ENCODE measurements at places on chromosomes 7 and 10.

DNA sequence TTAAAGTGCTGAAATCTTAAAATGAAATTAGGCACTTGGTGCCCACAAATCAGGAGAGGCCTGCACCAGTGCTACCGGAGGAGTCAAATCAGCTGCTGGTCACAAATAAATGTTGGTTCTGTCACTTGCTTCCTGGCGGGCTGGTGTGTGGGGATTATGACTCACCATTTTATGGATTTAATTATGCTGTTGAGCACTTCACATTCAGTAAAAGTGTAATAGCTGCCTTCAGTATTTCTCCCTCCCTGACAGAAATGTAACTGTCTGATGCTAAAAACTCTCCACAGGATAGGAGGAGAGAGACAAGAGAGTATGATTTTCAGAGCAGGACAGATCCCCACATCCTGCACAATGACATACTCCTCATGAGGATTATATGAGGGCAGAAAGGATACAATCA, 186.0 kb downstream of the JAZF1 start:
- DNase-seq, result no peak

- peak; percentile 48 for DNase-seq
Observed at GRCh38 chr10:3525832-3526449, 259.1 kb downstream of the KLF6 start.

GRCh38 chr7:73718905-73719805, at the start of gene STX1A:
Gene STX1A, minus strand, starts transcription at chr7:73719669. Its CDS starts 38 bp downstream, at chr7:73719631.
- peak; percentile 74 for DNase-seq

DNA sequence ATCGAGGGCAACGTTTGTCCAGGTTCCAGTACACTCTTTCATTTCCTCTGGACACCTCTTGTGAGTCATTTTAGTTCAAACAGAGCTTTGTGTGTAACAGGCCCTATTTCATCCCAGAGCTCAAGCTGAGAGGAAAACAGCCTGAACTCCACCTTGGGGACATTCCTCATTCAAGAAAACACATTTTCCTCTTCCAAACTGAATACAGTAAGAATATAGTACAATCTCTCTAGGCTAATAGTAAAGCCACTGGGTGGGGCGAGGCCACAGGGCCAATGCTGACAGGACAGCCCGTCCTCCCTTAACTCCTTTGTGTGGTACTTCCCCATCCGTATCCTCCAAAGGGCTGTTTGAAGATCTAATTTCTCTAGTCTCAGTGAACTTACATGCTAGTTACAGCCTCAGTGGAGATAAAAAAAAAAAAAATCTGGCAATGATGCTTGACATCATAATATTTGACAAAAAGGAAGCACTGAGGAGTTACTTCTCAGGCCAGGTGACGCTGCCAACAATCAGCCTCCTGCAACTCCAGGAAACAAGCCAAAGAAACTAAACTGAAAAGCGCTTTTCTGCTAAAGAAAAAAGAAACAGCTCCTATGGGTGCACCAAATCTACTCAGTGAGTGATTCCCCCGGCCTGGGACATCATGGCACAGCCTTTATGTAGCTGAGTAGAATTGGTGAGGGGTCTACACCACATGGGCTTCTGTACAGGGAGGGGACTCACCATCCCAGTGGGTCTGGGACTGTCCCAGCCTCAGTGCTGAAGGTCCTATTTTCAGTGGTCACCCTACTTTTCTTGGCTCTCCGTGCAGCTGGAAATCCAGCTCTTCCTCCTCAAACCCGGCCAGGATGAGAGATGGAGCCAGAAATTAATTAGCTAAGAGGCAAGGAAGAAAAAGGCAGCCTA, 238.2 kb upstream of the NEBL start:
- DNase-seq, result no peak

- peak; percentile 62 for DNase-seq
Observed at GRCh38 chr7:137932881-137933269, 69.0 kb downstream of the CREB3L2 start.

DNA sequence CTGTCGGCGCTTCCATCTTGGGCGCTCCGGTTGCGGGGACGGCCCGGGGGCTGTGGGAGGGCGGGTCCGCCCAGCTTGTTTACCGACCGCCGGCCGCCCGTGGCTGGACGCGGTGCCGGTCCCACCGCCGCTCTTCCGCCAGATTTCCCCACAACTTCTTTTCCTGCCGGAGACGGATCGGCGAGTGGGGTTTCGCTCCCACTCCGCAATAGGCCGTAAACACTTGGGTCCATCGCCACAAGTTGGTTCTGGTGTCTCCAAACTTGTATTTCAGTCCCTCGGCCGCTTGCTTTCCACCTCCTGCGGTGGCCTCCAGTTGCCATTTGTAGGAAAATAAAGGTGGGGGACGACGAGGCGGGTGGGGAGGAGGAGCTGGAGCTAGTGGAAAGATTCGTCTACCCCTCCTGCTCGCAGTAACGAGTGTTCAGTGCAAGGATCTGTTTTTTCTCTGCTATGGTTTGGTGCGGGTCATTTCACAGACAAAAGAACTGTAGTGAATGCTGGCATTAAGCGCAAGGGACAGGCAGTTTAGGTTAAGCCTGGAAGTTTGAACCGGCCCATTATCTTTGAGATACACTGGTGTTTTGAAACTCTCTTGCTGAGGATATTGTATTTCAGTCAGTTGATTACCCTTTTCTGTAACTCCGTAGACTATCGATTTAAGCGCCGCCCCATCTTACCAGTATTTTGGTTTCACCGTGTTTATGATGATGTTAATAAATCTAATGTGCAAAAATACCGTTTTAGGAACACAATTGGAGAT, 24.3 kb upstream of the ZRANB1 start:
- peak; percentile 26 for DNase-seq

DNA sequence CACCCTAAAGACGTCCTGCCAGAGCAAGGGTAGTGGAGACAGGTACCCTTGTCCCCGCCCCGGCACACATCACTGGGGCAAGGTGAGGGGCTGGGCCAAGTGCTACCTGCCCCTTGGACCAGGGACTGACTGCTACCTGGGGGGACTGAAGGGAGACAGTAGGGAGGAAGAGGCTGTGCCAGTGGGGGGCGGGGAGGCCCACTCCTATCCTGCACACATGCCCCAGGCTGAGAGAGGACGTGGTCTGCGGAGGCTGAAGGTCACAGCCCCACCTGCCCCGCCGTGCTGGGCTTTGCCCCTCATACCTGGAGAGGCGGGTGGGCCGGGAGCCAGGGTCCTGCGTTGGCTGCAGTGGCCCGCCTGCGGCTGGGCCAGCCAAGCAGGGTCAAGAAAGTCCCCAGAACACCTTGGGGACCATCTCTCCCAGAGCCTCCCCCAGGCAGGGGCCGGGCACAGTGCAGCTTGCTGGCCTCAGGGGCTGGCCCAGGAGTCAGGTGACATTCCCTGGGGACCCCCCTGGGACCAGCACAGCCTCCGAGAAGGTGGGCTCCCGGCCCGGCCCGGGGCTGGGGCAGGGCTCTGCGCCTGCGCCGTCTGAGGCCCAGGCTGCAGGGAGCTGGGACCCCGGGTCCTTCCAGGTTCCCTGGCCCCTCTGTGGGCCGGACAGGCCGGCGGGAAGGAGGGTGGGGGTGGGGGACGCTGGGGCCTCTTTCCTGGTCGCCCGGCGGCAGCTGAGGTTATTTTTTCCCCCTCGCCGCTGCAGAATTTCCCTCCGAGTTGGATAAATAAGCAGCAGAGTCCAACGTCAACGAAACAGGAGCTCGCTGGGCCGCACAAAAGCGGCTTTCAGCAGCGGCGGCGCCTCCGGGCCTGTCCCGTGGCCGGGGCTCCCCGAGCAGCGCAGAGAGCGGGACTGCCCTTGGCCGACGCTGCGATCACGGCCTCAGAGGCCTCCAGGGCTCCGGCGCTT, 9.8 kb upstream of the FZD9 start:
- DNase-seq, result peak; percentile 25

DNA sequence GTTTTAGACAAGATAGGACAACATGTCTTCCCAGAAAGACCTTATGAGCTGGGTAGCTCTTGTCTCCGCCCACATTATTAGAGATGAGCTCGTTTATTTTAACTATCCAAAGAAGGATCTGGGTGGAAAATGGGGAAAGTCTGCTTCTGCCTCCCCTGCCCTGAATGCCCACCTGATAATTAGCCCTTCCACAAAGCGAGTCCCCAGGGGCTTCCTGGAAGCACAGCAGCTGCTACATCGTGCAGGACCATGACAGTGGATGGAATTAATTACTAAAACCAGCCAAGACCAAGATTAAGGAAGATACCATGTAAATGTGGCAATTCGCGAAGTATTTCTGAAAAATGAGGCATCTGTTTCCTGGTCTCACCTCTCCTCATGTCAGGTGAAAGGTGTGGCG, 374.4 kb downstream of the PAXIP1 start:
- no peak for DNase-seq

DNA sequence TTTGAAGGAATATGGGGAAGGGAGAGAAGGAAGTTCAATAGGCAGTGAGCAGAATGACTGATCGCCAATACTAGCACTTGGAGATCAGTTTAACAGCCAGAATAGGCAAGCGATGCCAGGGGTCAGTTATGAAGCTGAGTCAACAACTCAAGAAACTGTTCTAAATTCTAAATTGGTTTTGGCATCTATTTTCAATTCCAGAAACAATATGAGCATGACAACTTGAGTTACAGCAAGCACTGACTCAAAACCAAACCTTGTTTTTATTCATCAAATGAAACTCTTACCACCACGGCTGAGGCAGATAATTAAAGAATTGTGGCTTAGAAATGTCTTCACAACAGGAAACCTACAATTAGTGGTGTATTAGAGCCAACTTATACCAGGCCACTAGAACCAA, 180.5 kb upstream of the ASAH2 start:
- DNase-seq, result no peak

- no peak for DNase-seq
Observed at GRCh38 chr7:13774976-13775375, 214.5 kb downstream of the ETV1 start.

GRCh38 chr10:17228091-17229015, at the start of gene VIM:
Gene VIM, plus strand, starts transcription at chr10:17228241. Its CDS starts 1,182 bp downstream, at chr10:17229423.
- DNase-seq, result peak; percentile 99

GRCh38 chr7:131300078-131300477, 27.6 kb upstream of the MKLN1 start:
- DNase-seq, result no peak

- DNase-seq, result no peak
Observed at GRCh38 chr10:93542358-93542791, 24.1 kb upstream of the FFAR4 start.

GRCh38 chr7:134828361-134828760, 48.9 kb downstream of the CALD1 start:
- DNase-seq, result no peak

- DNase-seq, result no peak
Observed at GRCh38 chr7:117188949-117189592, 133.8 kb downstream of the WNT2 start.

DNA sequence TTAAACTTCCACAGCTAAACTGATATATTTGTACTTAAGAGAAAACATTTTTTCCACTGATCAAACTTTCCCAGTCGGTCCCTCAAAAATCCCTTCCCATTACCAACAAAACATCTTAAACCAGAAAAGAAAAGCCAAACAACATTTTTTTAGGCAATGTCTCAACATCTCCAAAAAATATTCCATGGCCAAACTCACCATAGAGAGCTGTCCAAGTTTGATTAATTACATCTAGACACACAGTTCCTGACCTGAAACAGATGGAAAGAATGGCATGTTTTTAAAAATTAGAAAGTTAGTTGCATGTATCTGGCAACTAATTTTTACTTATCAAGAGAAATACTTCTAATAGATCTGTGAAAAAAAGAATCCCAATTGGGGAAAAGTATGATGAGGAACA, 95.4 kb downstream of the UBE2H start:
- DNase-seq, result no peak
